ENCODE measurements at places on chromosomes 16 and 17. TPM values are rescaled to one million over a fixed set of nuclear protein-coding genes. Genes with fewer than 3 reads are reported as not detected.
A peak's percentile ranks its signal among the peaks of the same experiment; 100 is the strongest.

CEP295NL gene
- not detected for total RNA-seq

CDT1 gene
- total RNA-seq: 0.34 TPM

- peak; percentile 45 for DNase-seq
These were observed 29.6 kb upstream of the PHOSPHO1 start for GRCh38 chr17:49260011-49260816.

JPT2 gene
- total RNA-seq: 26.1 TPM

GRCh38 chr16:82629441-82630027 is 2.8 kb downstream of the CDH13 start:
- DNase-seq: peak; percentile 16

ARSG gene
- total RNA-seq: 0.59 TPM

COX6A2 gene
- total RNA-seq: not detected

DYNC1LI2 gene
- 109 TPM for total RNA-seq

DNA sequence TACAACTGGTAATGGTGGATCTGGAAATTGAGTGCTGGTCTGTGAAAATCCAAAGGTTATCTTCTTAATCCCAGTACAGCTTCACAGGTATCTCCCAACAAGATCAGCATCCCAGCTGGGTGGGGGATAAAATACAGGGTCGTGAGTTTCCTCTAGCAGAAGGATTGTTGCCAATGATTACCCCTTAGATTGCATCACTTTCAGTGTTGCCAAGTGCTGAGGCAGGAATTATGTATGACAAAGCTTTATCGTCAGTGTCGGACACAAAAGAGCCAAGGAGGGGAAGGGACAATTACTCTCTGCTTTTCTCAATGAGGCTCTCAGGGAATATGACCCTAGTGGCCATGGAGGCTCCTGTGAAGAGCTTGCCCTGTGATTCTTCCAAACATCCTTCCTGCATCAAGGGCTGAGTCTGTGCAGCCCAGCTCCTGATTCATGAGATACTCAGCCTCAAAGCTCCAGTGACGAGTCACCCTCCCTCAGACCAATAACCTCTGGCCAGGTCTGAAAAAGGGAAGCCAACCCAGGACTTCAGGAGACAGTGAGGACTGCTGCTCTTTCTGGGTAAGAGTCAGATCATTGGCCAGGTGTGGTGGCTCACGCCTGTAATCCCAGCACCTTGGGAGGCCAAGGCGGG is 15.0 kb downstream of the OR1F1 start:
- DNase-seq: no peak

CES1 gene
- 1.3 TPM for total RNA-seq

GRCh38 chr16:50722960-50723359 is 18.9 kb upstream of the CYLD start:
- DNase-seq: no peak

DNA sequence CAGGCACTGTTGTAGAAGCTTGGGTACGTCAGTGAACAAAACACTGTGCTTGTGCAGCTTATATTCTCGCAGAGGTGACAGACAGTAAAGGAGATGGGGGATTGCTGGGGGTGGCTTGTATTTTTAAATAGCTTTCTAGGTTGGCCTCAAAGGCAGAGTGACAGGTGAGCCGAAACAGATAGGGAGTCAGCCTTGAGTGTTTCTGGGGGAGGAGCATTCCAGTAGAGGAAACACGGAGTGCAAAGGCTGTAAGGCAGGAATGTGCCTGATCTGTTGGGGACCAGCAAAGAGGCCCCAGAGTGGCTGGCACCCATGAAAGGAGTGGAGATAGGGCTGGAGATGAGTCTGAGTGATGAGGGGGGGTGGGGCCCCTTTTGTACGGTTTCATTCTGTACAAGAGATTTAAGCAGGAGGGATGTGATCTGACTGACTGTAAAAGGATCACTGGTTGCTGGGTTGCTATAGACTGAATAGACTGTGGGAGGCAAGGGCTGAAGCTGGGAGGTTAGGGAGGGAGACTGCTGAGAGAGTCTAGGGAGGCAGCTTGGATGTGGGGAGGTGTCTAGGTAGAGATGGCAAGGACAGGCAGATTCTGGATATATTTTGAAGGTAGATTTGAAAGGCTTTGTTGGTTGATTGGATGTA is 15.2 kb downstream of the NUP93 start:
- DNase-seq: peak; percentile 36

DNA sequence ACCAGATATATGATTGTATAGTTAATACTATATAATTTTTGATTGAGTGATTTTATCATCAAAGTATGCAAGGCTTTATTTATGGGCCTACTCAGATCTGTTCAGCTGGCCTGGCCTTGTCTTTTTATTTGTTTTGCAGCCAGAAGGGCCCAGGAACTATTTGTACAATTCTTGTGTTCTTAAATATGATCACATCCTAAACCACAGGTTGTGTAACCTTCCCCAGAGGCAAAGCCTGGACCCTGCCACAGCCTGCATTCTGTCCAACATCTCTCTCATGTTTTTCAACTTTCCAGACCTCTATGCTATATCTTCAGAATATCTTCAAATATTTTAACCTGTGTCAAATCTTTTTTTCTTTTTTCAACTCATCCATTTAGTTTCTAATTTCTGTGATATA is 410.4 kb upstream of the MON1B start:
- no peak for DNase-seq

DNA sequence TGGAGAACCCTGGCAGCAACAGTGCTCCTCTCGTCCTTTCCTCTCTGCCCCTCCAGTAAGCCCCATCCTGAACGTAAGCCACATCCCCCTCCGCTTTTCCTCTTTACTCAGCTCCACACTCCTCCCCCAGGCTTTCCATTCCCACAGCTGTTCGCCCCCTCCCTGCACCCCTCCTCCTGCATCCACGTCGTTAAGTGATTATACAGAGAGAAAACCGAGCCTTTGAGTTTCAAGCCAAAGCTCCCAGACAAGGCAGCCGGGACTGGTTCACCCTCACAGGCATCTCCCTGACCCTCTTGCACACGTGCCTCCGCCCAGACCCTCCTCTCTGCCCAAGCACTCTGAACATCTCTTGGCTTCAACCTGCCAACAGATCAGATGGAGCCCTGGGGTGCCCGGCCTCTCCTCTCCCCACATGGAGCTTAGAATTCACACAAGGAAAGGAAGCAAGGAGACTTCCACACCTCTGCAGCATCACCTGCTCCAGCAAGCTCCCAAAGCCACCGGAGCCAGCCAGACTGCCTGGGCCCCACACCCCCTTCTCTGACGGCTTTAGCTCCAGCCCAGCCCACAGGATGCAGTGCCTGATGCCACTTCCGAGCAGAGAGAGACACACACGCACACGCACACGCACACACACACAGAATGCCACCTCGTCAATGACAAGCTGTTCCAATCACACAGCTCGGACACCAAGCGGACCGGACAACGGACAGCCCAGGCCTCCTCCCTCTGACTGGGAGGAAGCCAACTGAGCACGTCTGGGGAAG is 99.9 kb upstream of the CCL2 start:
- no peak for DNase-seq

RNF222 gene
- not detected for total RNA-seq

FBXO39 gene
- not detected for total RNA-seq

DNA sequence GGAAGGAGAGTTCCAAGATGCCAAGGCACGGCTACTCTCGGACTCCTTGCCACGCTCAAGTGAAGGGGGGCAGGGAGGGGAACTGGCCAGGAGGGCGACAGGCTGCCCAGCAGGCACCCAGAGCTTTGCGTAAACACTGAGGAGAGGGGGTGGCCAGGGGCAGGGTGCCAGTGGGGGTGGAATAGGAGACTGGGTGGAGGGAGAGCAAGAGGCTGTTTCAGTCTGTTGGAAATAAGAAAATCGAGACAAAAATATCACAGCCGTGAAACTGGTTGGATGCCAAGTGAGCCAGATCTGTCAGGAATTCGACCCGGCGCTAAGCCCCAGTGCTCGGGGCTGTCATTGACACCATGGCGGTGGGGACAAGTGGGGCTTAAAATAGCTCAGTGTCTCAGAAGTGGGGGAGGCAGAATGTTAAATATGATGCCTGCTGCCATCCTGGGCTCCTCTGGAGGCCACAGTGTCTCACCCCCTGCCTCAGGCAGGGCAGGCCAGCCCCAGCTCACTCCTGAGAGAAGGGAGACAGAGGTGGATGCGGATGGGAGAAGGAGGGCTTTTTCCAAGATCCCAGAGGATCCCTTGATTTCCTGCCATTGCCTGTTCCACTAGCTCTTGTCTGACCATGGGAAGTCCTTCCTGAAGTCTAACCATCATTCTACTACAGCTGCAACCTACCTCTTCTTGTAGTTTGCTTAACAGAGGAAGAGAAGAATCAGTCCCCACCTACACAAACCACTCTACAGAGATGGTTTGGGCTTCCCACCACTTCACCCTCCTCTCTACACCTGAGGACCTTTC is 9.5 kb downstream of the PNMT start:
- no peak for DNase-seq

- peak; percentile 54 for DNase-seq
These were observed 8.0 kb downstream of the SPPL2C start for GRCh38 chr17:45852535-45853297.

DNA sequence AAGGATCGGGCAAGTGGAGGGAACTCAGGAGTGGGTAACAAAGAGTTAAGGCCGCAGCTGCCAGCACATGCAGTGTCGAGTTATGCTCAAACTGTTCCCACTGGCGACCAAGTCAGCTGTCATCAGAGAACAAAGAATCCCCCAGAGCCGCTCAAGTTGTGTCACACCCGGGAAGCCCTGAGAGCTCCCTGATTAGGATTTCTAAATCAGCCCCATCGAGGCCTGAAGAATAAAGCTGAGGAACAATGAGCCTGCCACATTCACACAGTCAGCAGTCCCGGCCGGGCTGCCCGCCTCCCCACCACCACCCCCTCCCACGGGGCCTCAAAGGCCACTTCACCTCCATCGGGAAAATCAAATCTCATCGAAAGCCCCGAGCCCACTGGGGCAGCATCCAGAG is 84.5 kb downstream of the SOX9 start:
- DNase-seq: no peak

EME1 gene
- total RNA-seq: not detected

ZNF48 gene
- 14.3 TPM for total RNA-seq

CD300A gene
- total RNA-seq: 10.9 TPM

DNA sequence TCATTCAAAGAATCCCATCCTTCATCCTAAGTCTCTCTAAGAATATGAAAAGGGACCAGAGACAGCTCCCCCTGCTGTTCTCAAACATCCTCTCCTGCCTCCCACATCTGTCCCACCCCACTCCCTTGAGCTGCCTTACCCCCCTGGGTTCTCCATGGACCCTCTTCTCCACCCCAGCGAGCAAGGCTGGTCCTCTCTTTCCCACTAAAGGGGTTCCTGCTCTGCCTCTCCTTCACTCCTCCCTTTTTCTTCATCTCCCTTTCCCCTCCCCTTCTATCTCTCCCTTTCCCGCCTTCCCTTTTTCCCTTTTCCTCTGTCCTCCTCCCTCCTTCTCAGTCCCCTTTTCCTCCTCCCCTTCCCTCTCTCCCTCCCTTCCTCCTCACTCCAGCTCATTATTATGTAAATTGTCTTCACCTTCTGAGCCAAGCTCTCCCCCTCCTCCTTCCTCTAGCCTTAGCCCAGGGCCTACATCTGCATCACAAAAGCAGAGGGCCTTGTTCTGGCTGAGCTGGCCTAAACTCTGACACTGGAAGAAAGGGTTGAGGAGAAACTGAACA is 90.0 kb downstream of the GNAO1 start:
- no peak for DNase-seq

GRCh38 chr17:58541249-58541648 is 26.8 kb upstream of the MTMR4 start:
- DNase-seq: no peak

DNA sequence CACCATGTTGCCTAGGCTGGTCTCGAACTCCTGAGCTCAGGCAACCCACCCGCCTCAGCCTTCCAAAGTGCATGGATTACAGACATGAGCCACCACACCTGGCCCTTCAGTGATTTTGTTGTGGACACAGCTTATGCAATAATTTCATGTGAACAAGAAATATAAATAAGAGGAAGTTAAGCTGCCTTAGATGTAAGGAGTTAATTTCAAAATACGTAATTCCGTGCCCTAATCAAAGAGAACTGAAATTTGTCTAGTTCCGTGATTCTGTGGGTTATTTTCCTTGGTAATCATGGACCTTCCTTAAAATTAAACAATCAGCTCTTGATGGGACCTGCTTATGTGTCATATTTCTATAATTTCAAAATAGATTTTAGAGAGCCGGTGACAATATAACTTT is 11.9 kb downstream of the TVP23A start:
- no peak for DNase-seq

GRCh38 chr16:57736419-57737351 is 1.1 kb downstream of the KATNB1 start:
- no peak for DNase-seq

LUC7L gene
- total RNA-seq: 118 TPM

KIF19 gene
- total RNA-seq: not detected

DNA sequence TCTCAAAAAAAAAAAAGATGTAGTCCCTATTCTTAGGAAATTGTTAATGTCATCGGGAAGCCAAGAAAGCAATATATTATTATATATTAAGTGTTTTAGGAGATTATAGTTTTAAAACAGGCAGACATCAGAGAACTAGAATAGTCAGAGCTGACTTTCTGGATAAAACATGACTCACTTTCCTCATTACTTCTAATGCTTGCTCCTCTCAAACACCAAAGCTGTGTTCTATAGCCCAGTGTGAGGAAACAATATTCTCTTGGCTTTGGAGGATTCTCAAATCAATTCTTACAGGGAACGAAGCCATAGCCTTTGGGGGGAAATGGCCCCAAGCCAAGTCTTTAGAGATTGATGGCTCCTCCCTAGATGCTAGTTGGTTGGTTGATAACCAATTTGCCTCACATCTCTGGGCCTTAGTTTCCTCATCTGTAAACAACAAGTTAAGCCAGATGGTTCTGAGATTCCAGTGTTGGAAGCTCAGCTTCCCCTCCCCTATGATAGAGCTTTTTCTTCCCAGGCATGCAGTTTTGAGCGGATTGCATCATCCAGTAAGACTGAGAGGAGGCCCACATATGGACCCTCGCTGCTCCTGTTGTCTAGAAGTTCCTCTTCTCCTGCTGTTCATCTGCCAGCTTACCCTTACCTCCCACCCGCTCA is 12.4 kb downstream of the NMT1 start:
- DNase-seq: peak; percentile 48

C17orf67 gene
- 9.4 TPM for total RNA-seq

DNA sequence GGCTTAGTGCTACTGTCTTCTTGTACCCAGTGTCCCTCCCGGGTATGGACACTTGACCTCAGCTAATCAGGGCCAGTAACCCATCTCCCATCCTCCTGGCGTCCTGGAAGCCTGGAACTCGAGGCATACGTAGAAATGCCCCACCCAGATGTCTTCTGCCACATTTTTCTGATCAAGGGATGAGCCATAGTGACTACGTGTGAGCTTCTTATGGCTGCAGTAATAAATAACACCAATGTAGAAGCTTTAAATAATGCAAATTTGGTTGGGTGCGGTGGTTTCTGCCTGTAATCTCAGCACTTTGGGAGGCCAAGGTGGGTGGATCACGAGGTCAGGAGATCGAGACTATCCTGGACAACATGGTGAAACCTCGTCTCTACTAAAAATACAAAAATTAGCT is 3.0 kb upstream of the KCNG4 start:
- no peak for DNase-seq

EVI2A gene
- total RNA-seq: 17.9 TPM

GRCh38 chr17:71184716-71185115 is 936.1 kb upstream of the SOX9 start:
- DNase-seq: no peak

All from uterus (tissue), 4 donors.